ENCODE measurements at places on chromosomes 3 and 15.

DNA sequence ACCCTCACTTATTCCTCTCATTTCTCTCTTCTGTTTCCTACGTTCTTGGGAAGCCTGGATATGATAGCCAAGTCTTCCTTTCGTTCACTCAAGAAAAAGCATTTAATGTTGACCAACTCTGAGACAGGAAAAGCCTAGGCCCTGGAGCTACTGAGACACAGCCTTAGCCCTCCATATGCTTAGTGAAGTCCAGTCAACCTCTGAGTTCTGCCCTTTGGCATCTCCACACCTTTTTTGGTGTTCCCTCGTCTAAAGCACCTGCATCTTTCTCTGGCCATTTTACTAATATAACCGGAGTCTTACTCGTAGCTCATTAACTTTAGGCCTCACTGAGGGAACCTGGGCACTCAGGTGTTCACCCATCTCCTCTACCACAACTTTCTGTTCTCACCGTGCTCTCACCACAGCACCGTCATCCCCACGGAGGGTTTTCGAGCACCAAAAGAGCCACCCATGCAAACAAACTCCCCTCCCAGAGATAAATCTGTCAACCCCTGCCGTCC lies 632 bp downstream of the MTHFS start:
- DNase-seq = no peak

DNA sequence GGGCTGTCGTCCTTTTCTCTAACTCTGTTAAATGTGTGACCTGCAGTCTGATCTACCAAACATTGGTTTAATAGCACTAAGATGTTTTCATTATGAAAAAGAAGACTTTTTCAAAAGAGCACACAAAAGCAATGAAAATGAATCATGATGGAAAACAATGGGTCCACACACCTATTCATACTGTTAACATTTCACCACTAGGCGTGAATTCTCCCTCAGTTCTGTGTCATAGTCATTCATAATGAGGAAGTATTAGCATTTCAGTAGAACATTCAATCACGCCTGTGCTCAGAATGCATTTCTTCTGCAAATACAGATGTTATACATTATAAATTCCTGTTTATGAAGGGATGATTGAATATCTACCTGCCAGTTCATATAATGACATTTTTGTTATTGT lies 35.9 kb downstream of the EIF4E3 start:
- DNase-seq = no peak

GRCh38 chr3:194277786-194278130 lies 73.4 kb downstream of the CPN2 start:
- DNase-seq = no peak

DNA sequence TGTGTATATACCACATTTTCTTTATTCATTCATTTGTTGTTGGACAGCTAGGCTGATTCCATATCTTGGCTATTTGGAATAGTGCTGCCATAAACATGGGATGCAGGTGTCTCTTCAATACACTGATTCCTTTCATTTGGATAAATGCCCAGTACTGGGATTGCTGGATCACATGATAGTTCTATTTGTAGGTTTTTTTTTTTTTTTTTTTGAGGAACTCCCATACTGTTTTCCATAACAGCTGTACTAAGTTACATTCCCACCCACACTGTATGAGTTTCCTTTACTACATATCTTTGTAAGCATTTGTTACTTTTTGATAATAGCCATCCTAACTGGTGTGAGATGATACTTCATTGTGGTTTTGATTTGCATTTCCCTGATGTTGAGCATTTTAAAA lies 437.7 kb downstream of the DIPK2A start:
- no peak for DNase-seq
